ENCODE measurements at places on chromosomes 5 and 9.

GRCh38 chr5:15234911-15235310 lies 265.1 kb upstream of the FBXL7 start:
- DNase-seq, result no peak

DNA sequence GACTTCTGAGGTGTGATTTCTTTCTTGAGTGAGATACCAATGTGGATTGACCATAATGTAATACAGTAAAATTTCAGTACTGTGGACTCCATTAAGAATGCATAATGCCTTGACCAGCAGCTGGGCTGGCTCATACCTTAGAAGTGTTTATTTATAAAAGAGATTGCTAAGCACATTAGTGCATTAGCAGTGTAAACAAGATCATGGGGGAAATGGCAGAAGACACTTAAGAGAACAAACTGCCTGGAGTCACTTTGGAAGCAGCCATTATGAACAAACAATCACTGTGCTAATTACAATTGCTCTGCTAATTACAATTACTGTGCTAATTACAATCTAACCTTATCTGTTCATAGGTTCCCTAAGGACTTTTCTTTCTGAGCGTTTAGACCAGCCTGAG lies 104.2 kb downstream of the TRIM32 start:
- peak; percentile 64 for DNase-seq

DNA sequence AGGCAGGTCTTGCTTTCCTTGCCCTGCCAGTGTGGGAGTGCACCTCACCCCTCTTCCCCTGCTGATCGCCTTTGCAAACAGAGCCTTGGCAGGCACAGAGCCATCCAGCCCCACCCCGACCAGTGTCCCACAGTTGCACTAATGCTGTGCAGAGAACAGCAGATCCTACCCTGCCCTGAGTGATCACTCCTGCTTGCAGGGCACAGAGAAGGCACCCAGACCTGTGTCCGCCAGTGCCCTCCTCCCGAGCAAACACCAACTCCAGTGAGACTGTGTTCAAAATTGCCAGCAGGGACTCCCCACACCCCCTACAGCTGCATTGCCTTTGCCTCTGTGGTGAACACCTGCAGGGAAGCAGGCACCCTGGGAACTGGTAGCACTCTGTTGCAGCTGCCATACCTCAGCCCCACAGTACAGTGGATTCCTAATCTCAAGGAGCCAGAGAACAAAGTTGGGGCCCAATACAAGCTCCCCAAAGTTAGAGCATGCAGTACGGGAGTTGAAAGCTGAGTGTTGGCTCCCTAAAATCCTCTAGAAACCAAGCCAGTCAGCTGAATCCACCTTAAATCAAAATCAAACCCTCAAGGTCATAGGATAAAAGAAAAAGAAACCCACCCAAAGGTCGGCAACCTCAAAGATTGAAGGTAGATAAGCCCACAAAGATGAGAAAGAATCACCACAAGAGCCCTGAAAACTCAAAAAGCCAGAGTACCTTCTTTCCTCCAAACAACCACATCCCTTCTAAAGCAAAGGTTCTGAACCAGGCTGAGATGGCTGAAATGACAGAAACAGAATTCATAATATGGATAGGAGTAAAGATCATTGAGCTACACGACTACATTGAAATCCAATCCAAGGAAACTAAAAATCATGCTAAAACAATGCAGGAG lies 92.9 kb upstream of the PIK3R1 start:
- DNase-seq, result no peak

- no peak for DNase-seq
Observed at GRCh38 chr9:78507037-78507436, 210.1 kb downstream of the PSAT1 start.

- DNase-seq, result no peak
Observed at GRCh38 chr5:73747696-73748380, 121.8 kb downstream of the ARHGEF28 start.

DNA sequence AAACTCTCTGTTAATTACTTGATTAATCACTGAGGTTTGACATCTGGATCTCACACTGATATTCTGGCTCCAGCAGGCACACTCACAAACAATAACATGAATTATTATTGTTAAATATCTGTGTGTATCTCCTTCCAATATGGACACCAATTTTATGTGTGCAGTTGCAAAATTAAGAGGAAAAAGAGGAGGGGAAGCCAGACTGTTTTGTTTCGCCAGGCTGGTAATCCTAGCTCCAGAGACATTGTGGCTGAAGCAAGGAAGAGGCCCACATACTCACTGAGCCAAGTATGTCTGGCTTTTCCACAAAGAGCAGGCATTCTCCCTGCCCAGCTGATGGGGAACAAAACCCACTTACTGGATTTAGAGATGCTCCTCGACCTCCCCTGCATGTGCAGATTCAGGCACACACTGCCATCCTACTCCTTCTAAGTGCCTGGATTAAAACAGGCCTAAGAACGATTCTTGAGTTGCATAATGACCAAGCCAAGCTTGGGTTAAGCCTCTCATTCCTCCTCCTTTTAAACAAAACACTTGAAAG lies 181.9 kb downstream of the ESM1 start:
- no peak for DNase-seq

- DNase-seq, result no peak
Observed at GRCh38 chr5:91252916-91253315, 130.2 kb downstream of the ARRDC3 start.

DNA sequence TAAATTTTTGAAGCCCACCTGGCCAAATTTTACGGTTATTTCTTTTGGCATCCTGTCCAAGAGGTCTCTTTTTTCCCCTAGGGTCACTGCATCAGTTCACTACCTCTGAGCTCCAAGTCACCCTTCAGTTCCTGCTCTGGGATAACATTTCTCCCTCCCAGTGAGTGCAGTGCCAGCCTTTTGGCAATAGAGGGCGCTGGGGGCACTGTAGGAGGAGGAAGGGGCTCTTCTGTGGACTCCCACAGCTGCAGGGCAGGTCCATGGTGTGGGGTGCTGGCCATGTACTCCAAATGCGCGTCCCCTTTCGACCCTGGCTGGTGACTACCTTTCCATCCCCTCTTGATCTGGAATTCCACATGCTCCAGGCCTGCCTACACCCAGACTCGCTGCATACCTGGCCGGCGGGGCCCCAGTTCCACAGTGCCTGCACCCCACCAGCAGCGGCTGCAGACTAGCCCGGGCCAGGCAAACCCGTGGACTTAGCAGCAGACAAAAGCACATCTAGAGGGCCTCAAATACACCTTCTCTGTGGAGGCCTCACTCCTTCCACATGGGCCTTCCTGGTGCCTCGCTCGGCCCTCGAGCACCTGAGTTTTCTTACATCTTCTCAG lies 20.3 kb upstream of the NINJ1 start:
- DNase-seq, result no peak

DNA sequence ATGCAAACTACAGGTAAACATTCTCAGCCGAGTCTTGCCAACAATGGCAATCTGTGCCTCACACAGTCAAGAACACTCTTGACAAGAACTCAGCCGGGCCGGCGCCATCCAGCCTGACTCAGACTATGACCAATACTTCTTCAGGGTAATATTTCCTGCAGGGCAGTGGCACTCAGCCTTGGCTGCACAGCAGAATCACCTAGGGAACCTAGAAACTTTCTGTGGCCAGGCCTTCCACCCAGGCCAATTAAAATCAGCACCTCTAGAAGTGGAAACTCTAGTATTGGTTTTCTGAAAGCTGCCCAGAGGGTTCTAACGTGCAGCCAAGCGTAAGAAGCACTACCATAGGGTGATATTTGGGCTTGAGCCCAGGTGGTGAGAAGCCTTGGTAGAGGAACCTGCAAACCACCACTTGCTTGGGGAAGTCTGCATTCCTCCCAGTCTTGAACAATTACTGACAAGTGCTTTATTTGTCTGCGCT lies 120.6 kb downstream of the TTLL11 start:
- DNase-seq, result peak; percentile 47

DNA sequence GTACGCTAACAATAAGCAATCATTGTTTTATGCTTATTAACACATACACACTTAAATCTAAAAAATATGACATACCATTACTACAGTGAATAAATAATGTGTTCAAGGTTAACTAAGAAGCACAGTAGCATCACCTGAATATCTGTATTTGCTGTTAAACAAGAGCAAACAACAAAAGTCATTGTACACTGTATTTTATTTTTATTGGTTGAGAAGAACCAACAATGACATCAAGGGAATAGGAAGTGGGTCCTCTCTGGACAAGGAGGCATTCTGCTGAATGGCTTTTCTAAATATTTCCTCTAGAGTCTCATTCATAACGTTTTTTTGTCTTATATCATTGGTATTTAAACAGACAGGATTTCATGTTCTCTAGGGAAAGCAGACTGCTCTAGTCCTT lies 460.4 kb downstream of the CDH9 start:
- DNase-seq, result no peak

GRCh38 chr9:37187713-37188439 lies 67.5 kb downstream of the ZCCHC7 start:
- peak; percentile 28 for DNase-seq

GRCh38 chr5:132372127-132372526 lies 2.6 kb downstream of the SLC22A5 start:
- no peak for DNase-seq

GRCh38 chr9:127177231-127177630 lies 54.8 kb upstream of the ANGPTL2 start:
- DNase-seq, result no peak

GRCh38 chr5:143695941-143696340 lies 116.0 kb upstream of the HMHB1 start:
- peak; percentile 28 for DNase-seq

DNA sequence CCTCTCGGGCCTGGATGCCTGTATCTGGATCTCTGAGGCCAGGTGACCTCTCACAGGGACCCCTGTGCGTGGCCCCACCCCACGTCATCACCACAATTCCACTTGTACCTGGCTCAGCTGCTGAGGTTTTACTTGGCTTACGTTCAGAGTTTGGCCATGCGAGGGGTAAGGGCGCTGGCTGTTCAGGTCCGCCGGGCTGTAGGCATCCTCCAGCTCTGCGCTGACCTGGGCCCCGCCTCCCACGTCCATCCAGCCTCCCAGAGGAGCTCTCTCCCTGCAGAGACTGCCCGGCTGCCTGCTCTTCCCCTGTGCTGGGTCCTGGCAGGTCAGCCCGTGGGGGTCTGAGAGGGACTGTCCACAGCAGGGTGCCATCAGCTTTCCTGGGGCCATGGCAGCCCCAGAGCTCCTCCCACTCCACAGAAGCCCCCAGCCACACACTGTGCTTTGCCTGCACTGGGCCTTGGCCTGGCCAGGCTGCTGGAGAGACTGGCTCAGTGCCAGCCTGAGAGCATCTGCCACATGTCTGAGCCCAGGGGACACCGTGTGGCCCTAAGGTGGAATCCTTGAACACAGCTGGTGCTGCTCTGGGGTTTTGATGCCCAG lies 43.6 kb downstream of the SLC6A3 start:
- no peak for DNase-seq

DNA sequence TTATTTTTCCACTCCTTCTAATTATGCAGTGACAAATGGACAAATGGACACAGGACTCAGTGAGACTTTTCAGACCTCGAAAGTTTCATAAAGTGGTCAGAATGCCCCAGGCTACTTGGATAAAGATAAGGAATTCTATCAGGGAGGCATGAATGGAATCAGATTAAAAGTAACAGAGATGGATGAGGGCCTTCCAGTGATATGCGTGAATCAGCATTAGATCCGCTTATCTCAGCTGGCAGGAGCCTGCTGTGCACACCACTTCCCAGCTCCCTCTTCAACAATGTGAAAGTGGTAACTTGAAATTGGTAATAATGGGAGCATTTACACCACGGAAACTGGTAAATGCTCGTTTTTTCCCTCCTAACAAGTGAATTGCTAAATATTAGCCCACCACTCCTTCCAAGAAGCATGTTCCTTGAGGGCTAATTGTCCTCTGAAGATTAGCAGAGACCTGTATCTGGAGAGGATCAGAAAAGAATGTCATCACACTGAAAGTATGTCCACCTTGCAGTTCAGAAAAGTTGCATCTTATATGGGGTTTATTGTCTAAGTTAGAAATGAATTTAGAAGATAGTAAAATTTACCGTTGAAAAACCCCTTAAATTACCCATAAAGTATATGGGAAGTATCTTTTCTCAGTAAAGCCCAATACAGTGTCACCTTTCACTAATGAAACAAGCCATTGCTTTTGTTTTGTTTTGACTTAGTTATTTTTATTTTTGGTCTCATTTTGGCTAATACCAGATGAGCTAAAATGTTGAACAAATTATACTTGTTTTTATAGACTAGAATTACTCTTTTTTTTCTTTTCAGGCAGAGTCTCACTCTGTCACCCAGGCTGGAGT lies 125.3 kb downstream of the DPYSL3 start:
- DNase-seq, result no peak

GRCh38 chr9:134396258-134396742 lies 70.0 kb downstream of the RXRA start:
- DNase-seq, result no peak

DNA sequence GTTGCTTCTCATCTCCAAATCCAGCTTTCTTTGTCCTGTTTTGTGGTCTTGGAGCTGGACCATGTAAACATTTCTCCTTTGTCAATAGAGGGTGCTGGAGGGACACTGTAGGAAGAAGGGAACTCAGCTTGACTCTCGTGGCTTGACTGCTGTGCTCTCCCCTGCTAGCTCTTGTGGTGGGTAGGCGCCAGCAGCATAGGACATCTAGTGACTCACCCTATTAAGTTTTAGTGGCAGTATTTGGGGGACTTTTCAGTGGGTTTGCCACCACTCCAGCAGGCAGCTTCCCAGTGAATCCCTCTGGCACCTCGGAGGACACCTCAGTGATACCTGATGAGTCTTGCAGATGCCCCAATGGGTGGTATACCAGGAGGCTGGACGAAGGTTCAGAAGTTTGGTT lies 97.8 kb downstream of the TSSK1B start:
- DNase-seq, result peak; percentile 77

GRCh38 chr9:117705386-117705785 lies 1.2 kb downstream of the TLR4 start:
- DNase-seq, result no peak

DNA sequence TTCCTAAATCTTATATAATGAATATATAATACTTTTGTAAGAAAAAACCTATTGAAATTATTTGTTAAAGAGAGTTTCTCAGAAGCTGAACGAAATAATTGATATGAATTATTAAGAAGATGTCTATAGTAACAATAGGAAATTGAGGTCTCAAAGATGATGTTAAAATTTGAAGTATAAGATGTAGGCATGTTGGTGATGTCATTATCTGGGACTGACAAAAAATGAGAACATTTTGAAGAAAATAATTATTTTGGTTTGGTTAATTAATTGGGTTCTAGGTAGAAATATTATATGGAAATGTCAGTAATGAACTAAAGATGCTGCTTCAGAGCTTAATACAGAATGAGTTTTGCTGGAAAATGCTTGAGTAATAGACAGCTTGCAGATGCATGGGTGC lies 501.4 kb upstream of the ST8SIA4 start:
- DNase-seq, result no peak

- DNase-seq, result no peak
Observed at GRCh38 chr5:138909734-138910133, 34.6 kb upstream of the LRRTM2 start.

GRCh38 chr9:73575101-73576060 lies 423.7 kb downstream of the ANXA1 start:
- no peak for DNase-seq

GRCh38 chr5:111552896-111553295 lies 40.6 kb upstream of the STARD4 start:
- no peak for DNase-seq

All from IMR-90 (cell line).